ENCODE measurements at places on chromosomes 4 and X.

DNA sequence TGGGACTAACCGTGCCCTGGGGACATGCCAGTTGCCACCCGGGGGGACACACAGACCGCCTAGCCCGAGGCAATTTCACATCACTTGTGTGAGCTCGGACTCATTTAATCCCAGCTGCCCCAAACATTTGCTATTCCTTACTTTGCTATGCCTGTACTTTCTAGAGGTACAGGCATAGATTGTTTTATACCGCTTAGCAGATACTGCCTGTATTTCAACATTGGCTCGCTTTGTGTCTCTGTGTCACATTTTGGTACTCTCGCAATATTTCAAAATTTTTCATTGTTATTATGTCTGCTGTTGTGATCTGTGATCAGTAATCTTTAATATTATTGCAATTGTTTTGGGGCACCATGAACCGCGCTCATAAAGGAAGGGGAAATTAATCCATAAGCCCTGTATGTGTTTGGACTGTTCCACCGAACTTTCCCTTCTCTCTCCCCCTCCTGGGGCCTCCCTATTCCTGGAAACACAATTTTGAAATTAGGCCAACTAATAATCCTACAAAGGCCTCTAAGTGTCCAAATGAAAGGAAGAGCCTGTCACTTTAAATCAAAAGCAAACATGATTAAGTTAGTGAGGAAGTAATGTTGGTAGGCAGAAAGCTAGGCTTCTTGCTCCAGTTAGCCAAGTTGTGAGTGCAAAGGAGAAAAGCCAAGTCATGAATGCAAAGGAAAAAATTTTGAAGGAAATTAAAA is 568 bp upstream of the CASP6 start:
- DNase-seq = peak; percentile 29

- no peak for DNase-seq
These were observed 97.8 kb upstream of the GPC4 start for GRCh38 chrX:133513123-133513522.

DNA sequence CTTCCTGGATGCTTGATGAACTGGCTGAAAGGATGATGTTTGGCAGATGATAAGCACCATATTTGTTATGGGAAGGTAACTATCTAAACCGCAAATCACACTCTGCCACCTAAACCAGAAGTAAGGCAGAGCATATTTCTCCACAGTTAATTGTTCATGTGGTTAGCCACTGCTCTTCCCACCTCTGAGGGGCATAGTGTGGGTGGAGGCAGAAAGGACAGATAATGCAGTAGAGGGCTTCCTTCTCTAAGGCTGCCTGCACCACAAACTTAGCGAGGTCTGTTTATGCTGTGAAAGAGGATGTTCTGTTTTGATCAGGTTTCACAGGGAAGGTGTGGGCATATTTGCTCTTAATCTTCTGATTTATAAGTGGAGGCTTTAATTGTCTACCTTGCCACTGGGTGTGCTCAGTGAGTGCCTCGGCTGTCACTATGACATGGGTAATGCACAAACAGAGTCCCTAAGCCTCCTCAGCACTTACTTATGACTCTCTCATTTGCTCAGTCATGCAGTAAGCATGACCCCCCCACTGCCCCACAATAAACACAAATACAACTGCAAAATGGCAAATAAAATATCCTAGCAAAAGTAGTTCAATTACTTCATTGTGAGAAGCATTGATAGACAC is 401.0 kb downstream of the TMA16 start:
- DNase-seq = no peak

- DNase-seq = no peak
These were observed 24.8 kb downstream of the PDHA1 start for GRCh38 chrX:19368576-19368975.

DNA sequence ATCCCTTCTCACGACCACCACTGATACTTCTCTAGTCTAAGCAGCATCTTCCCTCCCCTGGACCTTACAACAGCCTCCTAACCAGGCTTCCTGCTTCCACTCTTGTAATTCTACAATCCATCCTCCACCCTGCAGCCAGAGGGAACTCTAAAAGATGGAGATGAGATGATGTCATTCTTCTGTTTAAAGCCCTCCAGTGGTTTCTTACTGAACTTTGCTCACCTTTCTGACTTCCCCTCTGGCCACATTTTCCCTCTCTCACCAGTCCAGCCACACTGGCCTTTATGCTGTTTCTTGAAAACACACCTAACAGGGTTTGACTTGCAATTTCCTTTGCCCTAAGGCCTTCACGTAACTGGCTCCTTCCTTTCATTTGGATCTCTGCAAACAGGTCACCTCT is 191.4 kb upstream of the NHS start:
- no peak for DNase-seq

GRCh38 chr4:84501721-84502267 is 2.7 kb upstream of the NKX6-1 start:
- no peak for DNase-seq

DNA sequence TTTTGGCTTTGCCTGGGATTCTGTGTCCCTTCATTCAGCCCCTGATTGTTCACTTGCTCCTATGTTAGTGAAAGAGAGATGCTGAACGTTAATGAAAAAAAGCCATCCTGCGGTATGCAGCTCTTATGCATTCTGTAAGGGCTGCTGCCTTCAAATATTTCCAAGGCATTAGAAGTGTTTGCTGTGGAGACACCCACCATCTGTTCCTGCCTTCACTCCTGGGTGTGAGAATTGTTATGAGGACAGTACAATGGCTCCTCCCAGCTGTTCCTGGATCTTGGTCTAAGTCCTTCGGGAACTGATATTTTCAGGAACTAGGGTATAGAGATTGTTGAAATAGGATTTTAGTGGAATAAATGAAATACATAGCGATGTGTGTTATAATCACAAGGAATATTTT is 427.1 kb upstream of the FAM47C start:
- no peak for DNase-seq
